ENCODE measurements at places on chromosomes 7 and 10.

GRCh38 chr7:116249969-116250553, 39.7 kb downstream of the TES start:
- DNase-seq: no peak

DNA sequence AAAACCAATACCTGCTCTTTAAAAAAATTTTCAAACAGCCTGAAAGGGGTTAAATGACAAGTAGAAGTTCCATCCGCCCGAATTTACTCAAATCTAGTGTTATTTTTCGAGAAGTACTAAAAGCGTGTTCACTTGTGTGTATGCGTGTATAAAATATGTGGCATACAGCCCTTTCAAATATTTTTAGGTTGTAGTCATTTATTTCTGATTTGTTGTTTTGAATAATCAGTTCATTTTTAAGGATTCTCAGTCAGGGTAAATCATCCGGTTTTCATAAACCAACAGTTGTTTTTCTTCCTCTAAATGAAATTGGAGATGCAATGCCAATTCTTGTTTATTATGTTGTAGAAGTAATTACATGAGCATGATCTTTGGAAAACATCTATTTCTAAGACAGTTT, 6.9 kb upstream of the SUN1 start:
- no peak for DNase-seq

GRCh38 chr7:133082390-133082766, 488 bp upstream of the CHCHD3 start:
- no peak for DNase-seq

GRCh38 chr10:112959207-112959838, 9.3 kb downstream of the TCF7L2 start:
- DNase-seq: no peak

DNA sequence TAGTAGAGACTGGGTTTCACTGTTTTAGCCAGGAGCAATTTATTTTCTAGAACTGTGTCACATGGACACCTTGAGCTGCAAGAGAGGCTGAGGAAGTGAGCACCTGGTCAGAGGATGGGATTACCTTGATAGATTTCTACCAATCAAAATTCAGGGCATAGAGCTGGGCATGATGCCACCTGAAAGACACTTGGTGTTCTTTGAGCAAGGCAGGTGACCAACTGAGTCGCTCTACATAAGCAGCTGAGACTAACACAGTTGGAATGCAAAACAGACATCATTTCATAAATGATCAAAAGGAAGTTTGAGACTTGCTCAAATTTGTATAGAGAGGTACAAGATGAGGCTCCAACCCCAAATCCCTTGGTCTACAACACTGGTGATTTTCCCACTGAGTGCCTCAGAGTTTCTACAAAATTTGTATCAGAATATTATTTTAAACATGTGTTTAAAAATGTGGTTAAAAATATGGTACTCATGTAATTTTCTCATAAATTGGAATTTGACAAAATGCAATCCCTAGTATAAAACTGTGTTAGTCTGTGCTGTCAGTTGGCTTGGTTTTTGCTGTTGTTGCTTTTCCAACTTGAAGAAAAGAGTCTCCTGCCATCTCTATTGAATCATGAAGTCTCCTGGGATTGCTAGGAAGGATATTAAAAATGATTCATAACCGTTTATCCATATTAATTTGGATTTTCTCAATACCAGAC, 156.4 kb upstream of the MDFIC start:
- DNase-seq: no peak

GRCh38 chr7:12623223-12623622, 52.7 kb downstream of the SCIN start:
- DNase-seq: no peak

DNA sequence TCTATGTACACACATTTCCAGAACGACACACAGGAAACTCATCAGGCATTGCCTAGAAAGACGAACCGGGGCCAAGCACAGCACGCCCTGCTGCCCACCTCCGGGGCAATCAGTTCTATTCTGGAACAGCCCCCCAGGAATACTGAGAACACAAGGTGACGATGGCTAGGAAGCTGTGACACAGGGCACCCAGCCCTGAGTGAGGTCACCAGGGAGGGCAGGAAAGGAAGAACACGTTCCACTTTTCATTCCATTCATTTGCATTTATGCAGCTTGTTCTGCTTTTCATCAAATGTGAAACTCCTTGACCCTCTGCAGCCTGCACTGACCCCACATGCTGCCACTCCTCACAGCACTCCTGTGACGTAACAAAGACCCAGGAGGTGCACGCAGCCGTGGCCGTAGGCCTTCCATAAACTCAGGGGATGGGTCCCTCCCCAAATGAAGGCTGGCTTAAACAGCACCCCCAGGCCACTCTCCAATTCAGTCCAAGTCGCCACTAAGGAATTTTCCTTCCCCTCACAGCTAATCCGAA, 28.9 kb downstream of the MAD1L1 start:
- no peak for DNase-seq

DNA sequence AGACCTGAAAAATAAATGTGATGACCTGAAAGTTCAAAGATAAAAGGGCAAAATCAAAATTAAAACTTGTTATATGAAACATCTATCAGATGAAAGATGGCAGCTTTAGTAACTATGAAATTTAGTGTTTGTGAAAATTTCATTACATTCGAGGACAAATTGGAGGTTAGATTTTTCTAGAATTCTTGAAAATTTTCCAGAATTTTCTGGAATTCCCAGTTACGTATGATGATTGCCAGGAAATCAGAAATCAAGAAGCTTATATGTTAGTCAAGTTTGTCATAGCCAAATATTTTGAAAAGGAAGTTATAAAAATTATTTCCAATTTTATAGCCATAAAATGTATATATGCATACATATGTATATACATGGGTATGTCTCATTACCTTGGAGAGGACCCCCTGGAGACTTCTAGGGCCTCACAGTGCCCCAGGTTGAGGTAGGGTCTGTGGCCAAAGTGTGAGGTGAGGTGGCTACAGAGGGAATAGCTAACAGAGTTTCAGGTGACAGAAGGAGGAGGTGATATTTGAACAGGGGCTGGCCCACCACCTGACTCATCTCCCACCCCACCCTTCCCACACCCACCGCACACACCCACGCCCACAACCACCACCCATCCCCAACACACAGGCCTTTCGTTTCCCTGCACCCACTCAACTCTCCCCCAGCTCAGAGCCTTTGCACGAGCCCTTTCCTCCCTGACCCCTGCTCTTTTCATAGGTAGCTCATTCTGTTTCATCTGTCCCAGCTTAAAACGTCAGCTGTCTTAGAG, 21.5 kb downstream of the C10orf105 start:
- no peak for DNase-seq

GRCh38 chr10:23293145-23293724, 51.4 kb downstream of the C10orf67 start:
- DNase-seq: no peak

DNA sequence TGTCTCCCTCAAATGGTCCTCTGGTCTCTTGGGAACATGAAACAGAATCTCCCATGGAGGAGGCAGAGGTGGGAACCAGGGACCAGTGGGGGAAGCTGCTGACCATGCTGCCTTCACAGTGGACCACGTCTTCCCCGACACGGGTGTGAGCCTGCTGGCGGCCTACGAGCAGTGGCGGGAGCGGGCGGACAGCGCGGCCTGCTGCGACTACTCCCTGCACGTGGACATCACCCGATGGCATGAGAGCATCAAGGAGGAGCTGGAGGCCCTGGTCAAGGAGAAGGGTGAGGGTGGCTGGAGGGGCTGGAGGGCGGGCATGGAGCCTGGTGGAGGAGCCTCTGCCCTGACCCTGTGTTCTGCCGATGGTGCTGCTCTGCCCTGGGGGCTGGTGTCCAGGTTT, 8.0 kb downstream of the DPYSL4 start:
- no peak for DNase-seq
